ENCODE measurements at places on chromosomes 5 and 9. TPM values are rescaled to one million over a fixed set of nuclear protein-coding genes. Genes with fewer than 3 reads are reported as not detected.
A peak's percentile ranks its signal among the peaks of the same experiment; 100 is the strongest.

The PHF19 gene
- 74.0 TPM for total RNA-seq

The IL5 gene
- total RNA-seq: not detected

- no peak for DNase-seq
These were observed 111.4 kb downstream of the GABBR2 start for GRCh38 chr9:98597236-98597771.

DNA sequence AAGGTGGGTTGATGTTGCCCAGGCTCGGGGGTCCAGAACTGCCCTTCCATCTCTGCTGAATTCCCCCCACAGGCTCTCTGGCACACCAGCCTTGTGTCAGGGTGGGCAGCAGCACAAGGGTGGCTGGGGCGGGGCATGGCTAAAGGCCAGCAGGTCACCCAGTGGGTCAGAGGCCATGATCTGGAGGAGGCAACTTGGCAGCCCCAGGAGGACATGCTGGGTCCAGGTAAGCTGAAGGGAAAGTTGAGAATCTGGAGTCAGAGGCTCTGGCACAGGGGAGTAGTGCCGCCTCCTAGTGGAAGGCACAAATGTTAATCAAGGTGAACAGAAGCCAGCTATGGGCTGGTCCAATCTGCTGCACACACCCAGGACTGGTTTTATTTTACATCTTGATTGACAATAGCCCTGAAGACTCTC is 6.2 kb downstream of the TMEM8B start:
- DNase-seq: no peak

- no peak for DNase-seq
These were observed 55.5 kb downstream of the TENT4A start for GRCh38 chr5:6768590-6769230.

DNA sequence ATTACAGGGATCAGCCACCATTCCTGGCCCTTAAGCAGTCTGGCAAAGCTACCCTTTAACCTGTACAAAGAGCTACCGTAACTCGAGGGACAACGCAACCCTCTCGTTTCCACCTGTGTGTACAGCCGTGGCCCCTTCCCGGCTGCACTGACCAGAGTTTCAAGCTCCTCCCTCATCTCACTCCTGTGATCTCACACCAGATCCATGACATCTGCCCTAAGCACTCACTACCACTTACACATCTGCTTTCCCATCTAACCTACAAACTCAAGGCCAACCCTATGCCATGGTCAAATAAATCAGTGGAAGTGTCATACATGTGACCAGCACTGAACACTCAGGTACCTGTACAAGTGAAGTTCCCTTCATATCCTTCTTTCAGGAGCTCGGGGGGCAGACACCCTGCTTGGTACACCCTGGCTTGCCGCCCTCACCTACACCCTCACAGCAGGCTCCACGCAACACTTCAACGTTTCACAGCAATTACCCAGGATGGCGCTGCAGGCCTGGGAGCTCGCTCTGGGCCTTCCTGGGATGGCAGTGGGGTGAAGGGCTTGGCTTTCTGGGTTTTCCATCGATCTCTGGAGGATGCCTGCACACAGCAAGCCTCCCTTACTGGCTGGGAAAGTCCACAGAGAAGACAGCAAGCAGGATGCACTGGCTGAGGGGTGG is 61.7 kb downstream of the PRRT1B start:
- no peak for DNase-seq

- peak; percentile 60 for DNase-seq
These were observed 15.3 kb upstream of the GRXCR2 start for GRCh38 chr5:145887976-145888574.

GRCh38 chr5:180868960-180869359 is 7.9 kb upstream of the ZFP62 start:
- DNase-seq: peak; percentile 82

GRCh38 chr5:127409246-127409917 is 108.1 kb upstream of the PRRC1 start:
- no peak for DNase-seq

All from HCT116 (cell line).